ENCODE measurements at places on chromosomes 13 and 19.
A peak's percentile ranks its signal among the peaks of the same experiment; 100 is the strongest.

DNA sequence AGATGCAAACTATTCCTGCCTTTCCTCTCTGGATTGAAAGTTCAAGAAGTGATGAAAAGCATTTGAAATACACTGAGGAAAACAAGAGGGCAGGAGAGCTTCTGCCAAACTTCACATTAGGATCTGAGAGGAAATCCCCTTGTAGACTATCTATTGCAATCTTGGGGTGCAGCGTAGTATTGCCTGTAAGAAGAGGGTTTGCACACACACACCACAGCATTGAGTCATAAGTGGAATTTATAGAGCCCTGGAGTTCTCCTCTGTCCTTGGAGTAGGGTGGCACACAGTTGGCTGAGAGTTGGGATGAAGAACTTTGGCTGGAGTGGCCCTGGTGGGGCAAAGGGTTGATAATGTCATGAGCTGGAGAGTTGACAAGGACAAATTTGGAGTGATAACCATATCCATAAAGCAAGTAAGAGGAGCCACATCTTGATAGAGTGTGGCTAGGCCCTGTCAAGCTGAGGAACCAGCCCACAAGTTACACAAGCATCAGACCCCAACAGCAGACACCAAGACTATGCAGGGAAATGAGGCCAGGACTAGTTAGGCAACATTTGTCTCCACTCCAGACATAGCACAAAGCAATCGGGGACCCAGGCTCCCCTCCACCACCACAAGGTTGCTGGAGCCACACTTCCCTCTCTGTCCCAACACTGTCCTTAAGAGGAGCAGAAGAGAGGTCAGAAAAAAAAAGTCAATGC, 520.9 kb downstream of the KLF5 start:
- DNase-seq: no peak

DNA sequence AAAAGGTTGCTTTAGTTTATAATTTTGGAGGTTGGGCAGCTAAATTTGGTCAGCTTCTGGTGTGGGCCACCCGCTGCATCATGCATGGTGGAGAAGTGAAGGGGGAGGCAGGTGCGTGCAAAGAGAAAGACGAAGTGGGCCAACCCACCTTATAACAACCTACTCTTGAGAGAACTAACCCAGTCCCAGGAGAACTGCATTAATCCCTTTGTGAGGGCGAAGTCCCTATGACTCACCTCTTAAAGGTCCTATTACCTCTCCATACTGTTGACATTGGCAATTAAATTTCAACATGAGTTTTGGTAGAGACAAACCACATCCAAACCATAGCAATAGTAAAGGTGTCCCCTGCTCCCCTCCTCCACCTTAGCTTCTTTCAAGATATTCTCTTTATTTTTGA, 7.7 kb upstream of the FGF9 start:
- no peak for DNase-seq

DNA sequence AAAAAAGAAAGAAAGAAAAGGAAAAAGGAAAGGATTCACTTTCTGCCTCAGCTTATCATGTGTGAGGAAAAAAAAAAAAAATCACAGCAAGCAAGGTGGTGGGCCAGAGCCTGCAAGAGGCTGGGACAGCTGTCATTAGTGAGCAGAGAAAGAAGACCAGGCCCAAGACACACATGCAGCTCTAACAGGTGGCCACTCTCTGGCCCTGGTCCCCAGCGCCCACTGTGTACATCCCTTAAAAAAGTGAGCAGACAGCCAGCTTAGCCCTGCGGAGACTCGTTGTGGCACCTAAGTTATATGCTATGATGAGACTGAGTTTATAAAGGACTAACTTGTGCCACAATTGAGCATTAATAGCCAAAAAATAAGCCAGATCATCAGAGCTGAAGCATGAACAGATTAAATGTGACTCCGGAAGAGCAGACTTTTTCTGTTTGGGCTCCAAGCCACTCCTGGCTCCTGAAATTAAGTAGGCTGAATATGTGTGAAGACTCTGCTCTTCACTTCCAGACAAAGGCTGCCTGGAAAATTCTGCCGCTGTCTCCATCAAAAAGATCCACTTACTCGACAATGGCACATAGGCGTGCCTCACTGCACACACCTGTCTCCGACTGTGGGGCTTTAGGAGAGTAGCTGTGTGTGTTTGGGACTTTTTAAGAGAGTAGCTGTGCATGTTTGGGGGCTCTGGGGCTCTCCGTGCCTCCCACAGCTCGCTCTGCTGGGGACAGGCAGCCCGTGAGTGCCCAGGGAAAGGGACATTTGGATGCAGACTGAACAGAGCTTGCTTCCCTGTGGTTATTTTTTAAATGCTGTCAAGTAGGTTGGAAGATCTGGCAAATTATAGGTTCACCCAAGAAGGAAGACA, 55.0 kb downstream of the LATS2 start:
- no peak for DNase-seq

- peak; percentile 74 for DNase-seq
These were observed at the start of gene ZNF677 for GRCh38 chr19:53254411-53255341. Gene ZNF677, minus strand, starts transcription at chr19:53254873. Its CDS starts 3,323 bp downstream, at chr19:53251550.

GRCh38 chr19:54158812-54159351, 639 bp downstream of the LENG1 start:
- peak; percentile 24 for DNase-seq

Data from stimulated activated CD4-positive, alpha-beta T cell treated with anti-CD3 and anti-CD28 coated beads, Interleukin-4, amount 100 ng/mL, for 4 hours (primary cell).